ENCODE measurements at places on chromosomes 3 and 15. TPM values are rescaled to one million over a fixed set of nuclear protein-coding genes. Genes with fewer than 3 reads are reported as not detected.

Gene PSTPIP1
- total RNA-seq, result not detected

Gene FANCD2OS
- total RNA-seq, result not detected

Gene SNRPA1
- 115 TPM for total RNA-seq

Gene SCN11A
- not detected for total RNA-seq

Gene GRIP2
- total RNA-seq, result 1.7 TPM

Gene INKA1
- 1.6 TPM for total RNA-seq

Gene RARB
- 6.6 TPM for total RNA-seq
